ENCODE measurements at places on chromosomes 5 and 9. TPM values are rescaled to one million over a fixed set of nuclear protein-coding genes. Genes with fewer than 3 reads are reported as not detected.

- no peak within 1 kb of the TSS for H3K4me3 ChIP-seq
- H3K27ac ChIP-seq, result no peak within 1 kb of the TSS
- no peak for DNase-seq
- no peaks in the 10 kb centered on the region for H3K4me1 ChIP-seq
- H3K27me3 ChIP-seq, result no peaks in the 10 kb centered on the region
Observed at GRCh38 chr9:94084314-94084713, at the start of gene PTPDC1. TSS of gene PTPDC1 (plus strand) at chr9:94084464. CDS start at chr9:94084531, 67 bp downstream.

- no peaks in the 10 kb centered on the region for H3K27me3 ChIP-seq
- no peaks in the 10 kb centered on the region for H3K4me1 ChIP-seq
- H3K36me3 ChIP-seq, result peaks cover 2% of the 10 kb centered on the region
Observed at GRCh38 chr5:59025734-59026133, 442.9 kb downstream of the RAB3C start.

DNA sequence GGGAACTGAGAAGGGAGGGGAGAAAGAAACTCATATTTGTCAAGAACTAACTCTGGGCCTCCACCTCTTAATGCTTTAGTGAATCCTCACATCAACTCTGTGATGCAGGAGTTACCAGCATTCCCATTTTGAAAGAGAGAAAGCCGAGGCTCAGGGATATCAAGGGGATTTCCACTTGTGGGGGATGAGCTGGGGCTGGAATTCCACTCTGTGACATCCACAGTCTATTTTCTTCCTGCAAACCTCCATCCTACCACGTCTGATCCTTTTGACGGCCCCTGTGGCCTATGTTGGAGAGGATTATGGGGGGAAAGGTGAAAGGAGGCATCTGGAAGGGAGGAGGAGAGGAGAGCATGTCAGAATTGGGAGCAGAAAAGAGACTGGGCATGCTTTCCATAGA, 9.0 kb downstream of the LCP2 start:
- peaks cover 82% of the 10 kb centered on the region for H3K4me1 ChIP-seq
- H3K27me3 ChIP-seq, result no peaks in the 10 kb centered on the region
- peak overlapping the region; percentile 37 for H3K27ac ChIP-seq
- H3K36me3 ChIP-seq, result peaks cover 92% of the 10 kb centered on the region
- H3K4me3 ChIP-seq, result no peak overlapping the region

DNA sequence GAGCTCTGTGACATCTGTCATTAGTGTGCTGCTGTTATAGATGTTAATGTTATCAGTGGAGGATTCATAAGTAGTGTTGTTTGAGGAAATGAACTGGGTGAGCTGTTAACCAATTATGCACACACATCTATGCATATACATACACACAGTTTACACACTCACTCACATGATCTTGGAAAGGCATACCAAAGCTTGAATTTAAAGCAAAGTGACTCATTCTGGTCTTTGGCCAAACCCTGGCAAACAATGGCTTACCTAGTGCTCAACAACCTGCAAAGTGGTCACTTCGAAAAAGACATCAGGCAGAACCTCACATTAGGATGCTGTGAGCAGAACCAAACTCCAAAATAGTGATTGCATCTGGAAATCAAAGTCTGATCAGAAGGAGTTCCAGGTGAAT, 1037.3 kb upstream of the CDH6 start:
- no peak overlapping the region for H3K4me3 ChIP-seq
- H3K27me3 ChIP-seq, result no peaks in the 10 kb centered on the region
- no peak overlapping the region for H3K27ac ChIP-seq
- no peak for DNase-seq
- no peaks in the 10 kb centered on the region for H3K4me1 ChIP-seq

DNA sequence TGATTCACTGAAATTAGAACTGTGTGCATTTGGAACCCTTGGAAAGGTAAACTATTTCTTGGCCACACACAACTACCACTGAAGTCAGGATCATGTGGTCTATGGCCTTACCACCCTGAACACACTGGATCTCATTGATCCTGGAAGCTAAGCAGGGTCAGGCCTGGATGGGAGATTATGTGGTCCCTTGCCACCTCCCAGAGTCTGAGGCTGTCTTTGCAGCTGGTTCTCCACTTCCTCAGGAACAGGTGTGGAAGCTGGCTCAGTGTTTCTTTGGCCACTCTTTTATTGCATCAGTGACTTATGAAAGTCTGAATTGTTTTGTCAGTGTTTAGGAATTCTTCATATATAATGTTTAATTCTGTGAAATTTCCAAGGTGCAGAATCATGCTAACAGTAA, 89.2 kb downstream of the TEK start:
- no peaks in the 10 kb centered on the region for H3K4me1 ChIP-seq
- no peak overlapping the region for H3K27ac ChIP-seq
- no peaks in the 10 kb centered on the region for H3K36me3 ChIP-seq
- H3K27me3 ChIP-seq, result no peaks in the 10 kb centered on the region
- no peak for DNase-seq

GRCh38 chr5:33641744-33642505, 201.2 kb downstream of the TARS1 start:
- no peaks in the 10 kb centered on the region for H3K27me3 ChIP-seq
- H3K27ac ChIP-seq, result no peak overlapping the region

- no peaks in the 10 kb centered on the region for H3K4me1 ChIP-seq
- no peaks in the 10 kb centered on the region for H3K27me3 ChIP-seq
- no peak for DNase-seq
- no peak overlapping the region for H3K27ac ChIP-seq
- no peaks in the 10 kb centered on the region for H3K36me3 ChIP-seq
- no peak overlapping the region for H3K4me3 ChIP-seq
Observed at GRCh38 chr5:17799521-17799920, 165.3 kb downstream of the TAF11L14 start.

DNA sequence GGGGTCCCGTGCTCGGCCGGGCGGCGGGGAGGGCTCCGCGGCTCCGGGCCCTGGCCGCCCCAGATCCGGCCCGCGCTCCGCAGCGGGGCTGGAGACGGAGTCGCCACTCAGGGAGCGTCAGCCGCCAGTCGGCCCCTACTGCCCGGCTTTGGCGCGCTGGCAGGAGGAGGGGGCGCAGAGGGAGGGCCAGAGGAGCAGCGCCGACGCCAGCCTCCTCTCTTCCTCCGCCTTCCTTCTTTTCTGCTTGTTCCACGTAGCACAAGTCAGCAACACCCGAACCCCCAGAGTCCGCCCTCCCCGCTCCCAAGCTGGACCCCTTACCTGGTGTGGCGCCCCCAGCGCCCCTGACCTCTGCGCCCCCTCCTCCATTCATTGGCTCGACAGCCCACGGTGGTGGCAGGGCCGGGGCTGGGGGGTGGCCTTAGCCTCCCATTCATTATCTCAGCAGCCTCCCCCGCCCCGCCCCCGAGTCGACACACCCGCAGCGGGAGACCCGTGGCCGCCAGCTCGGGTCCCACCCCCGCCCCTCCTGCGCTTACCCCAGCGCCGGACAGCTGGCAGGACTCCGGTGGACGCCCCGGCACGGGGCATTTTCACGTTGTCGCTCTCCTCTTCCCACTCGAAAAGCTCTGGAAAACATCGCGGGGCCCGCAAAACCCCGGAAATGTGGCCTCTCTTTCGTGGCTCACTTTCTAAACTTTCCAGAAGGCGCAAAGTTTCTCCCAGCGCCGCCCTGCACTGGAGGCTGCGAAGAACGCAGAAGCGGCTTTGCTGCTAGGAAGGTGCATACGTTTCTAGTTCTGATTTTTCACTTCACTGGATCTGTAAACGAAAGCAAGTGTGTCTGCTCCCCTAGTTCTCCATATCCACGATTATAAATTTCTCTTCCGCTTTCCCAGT, at the start of gene LPAR1:
LPAR1 (minus strand) TSS at position 140 of the 900 bp plus-strand sequence. CDS start 66,353 bp downstream, outside the sequence.
- peaks cover 9% of the 10 kb centered on the region for H3K27me3 ChIP-seq
- H3K4me3 ChIP-seq, result peak within 1 kb of the TSS; percentile 40
- no peaks in the 10 kb centered on the region for H3K36me3 ChIP-seq

GRCh38 chr9:115838417-115838816, 315.2 kb upstream of the PAPPA start:
- no peak overlapping the region for H3K4me3 ChIP-seq
- no peak overlapping the region for H3K27ac ChIP-seq
- no peak for DNase-seq
- no peaks in the 10 kb centered on the region for H3K4me1 ChIP-seq

- DNase-seq, result no peak
- no peak overlapping the region for H3K4me3 ChIP-seq
- H3K36me3 ChIP-seq, result no peaks in the 10 kb centered on the region
Observed at GRCh38 chr5:167573370-167574127, 717.9 kb upstream of the WWC1 start.

DNA sequence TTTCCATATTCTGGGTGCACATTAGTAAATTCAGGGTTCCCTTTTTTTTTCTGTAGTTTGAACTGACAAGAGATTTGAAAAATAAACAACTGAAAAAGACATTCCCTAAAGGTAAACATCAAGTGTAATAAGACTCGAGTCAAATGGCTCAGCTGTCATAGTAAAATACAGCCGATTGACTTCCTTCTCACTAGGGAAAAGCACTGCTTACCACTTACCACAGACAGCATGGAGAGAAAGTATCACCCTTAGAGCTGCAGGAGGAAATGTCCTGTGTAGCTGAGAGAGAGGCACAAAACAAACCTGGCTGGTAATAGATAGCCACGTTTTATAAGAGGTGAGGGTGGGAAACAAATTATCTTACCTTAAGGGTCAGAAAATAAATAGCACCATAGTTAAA, 12.1 kb upstream of the DMAC1 start:
- no peak for DNase-seq
- no peaks in the 10 kb centered on the region for H3K36me3 ChIP-seq
- H3K27me3 ChIP-seq, result no peaks in the 10 kb centered on the region
- no peak overlapping the region for H3K27ac ChIP-seq

The TAF11L10 gene
- total RNA-seq, result not detected

The PCA3 gene
- total RNA-seq, result 0.36 TPM

The SLC1A1 gene
- total RNA-seq, result not detected

The DRD1 gene
- total RNA-seq, result not detected

The SPINK4 gene
- total RNA-seq, result not detected

The CCNJL gene
- total RNA-seq, result 19.9 TPM

The IL3 gene
- total RNA-seq, result not detected

Data from natural killer cell (primary cell).